ENCODE measurements at places on chromosomes 3 and 15.
A peak's percentile ranks its signal among the peaks of the same experiment; 100 is the strongest.

GRCh38 chr15:78045189-78045588 lies 32.3 kb downstream of the TBC1D2B start:
- DNase-seq, result peak; percentile 57

DNA sequence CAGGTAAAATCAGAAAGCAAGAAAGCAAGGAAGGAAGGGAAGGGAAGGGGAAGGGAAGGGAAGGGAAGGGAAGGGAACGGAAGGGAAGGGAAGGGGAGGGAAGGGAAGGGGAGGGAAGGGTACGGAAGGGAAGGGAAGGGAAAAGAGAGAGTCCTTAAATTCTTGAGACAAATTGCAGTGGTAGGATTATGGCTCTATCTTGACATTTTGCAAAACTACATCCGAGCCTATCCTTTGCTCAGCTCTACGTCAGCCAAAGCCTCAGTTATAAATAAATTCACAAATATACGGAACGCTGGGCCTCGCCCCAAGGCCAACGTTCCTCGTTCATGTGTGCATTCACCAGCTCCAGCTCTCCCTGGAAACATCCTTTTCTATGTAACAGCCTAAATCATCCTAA lies 25.5 kb upstream of the HES1 start:
- DNase-seq, result no peak

- DNase-seq, result no peak
Measured at GRCh38 chr3:96986241-96986640, 171.8 kb downstream of the EPHA6 start.

GRCh38 chr3:24907106-24907505 lies 412.5 kb upstream of the THRB start:
- DNase-seq, result no peak

GRCh38 chr3:112746675-112747280 lies 99.9 kb downstream of the CD200R1L start:
- no peak for DNase-seq
